Cerebellar nuclear complex (tissue), 1 donor: ENCODE measurements at places on chromosomes 2 and 18.

GRCh38 chr2:159185401-159186130, 100.9 kb downstream of the WDSUB1 start:
- no peak for DNase-seq

- no peak for DNase-seq
Measured at GRCh38 chr2:44560352-44560751, 198.6 kb downstream of the CAMKMT start.

DNA sequence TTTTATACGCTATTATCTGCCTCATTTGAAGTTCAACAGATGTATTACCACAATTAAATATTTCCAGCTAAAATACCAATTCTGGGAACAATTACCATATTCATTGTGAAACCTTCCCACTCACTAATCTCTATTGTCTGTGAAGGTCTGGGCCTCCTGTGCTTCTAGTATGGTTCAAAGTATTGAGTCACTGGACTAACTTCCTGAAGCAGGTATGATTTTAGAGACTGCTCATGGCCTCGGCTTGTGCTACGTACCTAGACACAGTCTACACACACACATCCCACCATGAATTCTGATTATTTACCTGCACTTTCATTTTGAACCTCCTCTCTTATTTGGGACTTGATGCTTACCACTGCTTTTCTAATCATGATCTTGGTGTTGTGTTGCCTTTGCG, 180.7 kb upstream of the EPHA4 start:
- no peak for DNase-seq

DNA sequence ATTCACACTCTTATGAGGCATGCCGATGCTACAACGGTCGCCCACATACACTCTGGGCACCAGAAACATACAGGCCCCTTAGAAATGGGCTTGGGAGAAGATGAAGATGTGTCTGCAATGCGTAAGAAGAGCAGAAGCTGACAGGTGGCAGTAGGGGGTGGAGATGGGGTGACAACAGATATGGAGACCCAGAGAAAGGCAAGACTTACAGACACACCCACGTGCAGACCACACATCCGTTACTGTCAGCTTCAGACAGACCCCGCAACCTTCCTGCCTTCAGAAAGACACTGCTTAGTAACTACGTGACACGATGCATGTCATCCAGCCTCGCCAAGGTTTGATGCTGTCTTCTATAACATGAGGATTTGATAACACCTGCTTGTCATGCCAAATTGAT, 89.5 kb downstream of the ZFP36L2 start:
- DNase-seq: no peak

- no peak for DNase-seq
Measured at GRCh38 chr2:216673021-216673420, 22.3 kb downstream of the IGFBP5 start.

GRCh38 chr2:187168720-187169713, 279.0 kb downstream of the CALCRL start:
- no peak for DNase-seq

DNA sequence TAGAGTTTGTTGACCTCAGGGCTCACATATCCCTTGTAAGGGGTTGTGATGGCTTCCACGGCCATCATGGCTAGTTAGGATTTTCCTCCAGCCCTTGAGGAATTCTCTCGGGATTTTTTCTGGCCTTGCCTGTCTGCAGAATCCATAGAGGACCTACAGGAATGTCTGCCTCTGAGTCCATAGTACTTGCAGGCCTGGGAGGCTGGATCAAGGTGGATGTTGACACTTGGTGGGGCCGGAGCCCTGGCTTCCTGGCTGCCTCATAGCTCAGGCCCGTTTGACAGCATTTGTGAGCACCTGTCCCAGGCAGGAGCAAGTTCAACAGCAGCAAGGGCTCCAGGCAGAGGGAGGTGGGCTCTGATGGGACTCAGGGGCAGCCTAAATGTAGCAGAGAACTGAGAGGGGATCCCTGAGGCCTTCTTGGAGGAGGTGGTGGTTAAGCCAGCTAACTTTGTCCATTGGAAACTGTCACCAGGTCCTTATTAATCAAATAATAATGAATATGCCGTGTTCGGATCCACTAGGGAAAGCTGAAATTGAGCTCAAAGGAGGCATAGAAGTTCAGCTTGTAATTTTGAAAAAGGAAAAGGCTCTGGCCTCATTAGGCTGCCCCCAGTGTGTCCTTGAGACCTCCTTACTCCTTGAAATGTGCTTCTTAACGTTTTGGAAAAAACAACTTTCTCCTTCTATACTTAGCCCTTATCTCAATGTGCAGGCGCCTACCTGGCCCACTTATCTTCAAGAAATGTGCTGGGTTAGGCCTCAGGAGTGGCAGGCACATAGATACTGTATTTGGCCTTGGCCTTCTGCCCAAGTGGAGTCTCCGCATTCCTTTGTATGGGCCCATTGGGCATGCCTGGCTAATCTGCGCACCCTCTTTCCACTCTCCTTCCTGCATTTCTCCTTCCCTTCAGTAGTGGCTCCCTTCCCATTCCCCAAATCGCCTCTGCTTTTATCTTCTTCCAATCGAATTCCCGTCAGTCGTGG, 66.9 kb downstream of the HPCAL1 start:
- DNase-seq: no peak
